Lung microvascular endothelial cell (primary cell): ENCODE measurements at places on chromosomes 7 and 10.
A peak's percentile ranks its signal among the peaks of the same experiment; 100 is the strongest.

DNA sequence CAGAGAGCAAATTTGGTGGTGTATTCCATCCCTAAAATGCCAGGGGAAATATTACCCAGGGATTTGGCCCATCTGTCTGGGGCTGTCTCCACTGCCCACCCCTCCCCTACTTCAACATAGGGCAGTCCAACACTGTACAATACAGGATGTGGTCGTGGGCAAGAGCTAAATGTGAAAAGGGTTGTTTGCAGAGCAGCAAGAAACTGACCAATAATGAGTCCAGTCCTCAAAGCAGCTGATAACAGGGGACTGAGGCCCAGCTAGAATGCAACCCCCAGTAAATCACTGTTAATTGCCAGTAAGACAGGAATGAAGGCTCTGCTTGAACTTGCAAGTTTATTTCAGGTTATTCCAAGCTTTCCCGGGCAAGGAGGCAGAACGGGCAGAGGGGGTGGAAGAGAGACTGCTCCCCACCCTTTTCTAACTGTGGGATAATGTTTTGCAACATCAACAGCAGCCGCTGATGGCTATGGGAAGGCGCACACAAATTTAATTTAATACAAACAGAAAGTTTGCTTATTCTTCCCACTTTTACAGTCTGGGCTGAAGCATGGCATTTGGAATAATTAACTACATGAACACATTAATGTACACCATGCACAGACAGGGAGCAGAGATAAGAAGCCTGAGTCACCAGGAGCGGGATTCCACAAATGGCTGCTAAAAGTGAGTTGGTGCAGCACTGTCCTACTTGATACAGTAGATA, 36.8 kb downstream of the AFAP1L2 start:
- no peak for DNase-seq

DNA sequence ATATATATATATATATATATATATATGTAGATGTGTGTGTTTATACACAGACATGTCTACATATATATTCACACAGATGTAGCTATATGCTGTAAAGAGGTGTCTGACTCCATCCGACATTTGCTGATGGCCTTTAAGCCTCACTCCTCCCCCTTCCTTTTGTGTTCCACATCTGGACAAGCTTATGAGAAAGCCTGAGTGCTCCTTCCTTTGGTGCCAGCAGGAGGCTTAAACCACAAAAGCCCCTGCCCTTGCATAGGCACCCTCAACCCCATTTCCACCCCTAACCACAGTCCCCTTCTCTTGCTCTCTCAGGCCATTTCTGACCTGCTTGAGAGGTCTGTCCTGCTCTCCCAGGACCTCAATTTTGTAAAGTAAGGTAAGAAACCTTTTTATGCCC, 98.7 kb downstream of the SVOPL start:
- no peak for DNase-seq

GRCh38 chr7:99380823-99381663, 6.5 kb downstream of the ARPC1B start:
- DNase-seq = peak; percentile 41

DNA sequence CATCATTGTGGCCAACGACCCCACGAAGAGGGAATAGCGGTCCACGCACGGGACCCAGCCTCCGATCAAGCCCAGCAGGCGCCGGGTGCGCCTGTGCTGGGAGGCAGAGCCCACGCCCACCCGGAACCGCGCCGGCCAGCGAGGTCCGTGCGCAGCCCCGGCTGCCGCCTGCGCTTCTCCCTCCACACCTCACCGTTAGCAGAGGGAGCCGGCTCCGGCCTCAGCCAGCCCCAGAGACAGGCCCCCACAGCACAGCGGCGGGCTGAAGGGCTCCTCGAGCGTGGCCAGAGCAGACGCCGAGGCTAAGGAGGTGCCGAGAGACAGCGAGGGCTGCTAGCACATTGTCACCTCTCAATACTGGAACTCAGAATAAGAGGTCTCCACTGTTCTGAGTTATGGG, 3.6 kb downstream of the ITPRID1 start:
- DNase-seq = no peak

- no peak for DNase-seq
Measured at GRCh38 chr10:26503911-26504310, 65.8 kb downstream of the APBB1IP start.

DNA sequence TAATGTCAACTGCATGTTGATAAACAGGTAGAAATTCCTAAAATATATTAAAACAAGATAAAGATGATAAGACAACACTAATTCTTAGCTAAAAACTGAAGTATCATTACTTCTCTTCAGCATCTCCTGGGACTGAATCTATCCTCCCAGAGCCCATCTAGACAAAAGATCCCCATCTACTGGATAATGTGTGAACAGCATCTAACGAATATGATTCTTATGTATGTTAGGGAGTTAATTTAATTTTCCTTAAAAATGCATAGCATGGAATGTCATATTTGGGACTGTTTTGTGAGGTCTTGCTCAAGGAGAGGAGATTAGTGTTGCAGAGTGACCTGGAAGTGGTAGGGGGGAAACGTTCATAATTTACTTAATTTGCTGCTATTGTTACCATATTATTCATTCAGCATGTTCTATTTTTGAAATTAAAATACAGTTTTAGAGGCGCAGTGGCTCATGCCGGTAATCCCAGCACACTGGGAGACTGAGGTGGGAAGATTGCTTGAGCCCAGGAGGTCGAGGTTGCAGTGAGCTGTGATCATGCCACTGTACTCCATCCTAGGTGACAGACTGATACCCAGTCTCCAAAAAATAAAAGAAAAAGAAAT, 305.1 kb upstream of the CSTF2T start:
- peak; percentile 59 for DNase-seq

GRCh38 chr10:90847436-90847835, 10.4 kb downstream of the HTR7 start:
- DNase-seq = peak; percentile 23

DNA sequence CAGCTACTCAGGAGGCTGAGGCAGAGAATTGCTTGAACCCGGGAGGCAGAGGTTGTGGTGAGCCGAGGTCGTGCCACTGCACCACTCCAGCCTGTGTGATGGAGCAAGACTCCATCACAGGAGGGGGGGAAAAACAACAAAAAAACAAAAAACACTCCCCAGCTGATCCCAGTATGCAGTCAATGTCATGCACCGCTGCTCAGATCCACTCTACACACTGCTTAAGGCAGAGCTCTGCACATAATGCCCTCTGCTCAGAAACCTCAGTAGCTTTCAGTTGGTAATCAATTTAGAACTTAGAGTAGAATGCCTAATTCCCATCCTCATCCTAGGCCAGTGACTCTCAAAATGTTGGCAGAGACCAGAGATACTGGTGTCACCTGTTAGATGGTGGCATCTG, 43.9 kb downstream of the PDSS1 start:
- DNase-seq = no peak

GRCh38 chr10:42933448-42934340, 143.2 kb upstream of the RET start:
- DNase-seq = peak; percentile 40

- no peak for DNase-seq
Measured at GRCh38 chr7:26925768-26926167, 61.4 kb upstream of the SKAP2 start.

DNA sequence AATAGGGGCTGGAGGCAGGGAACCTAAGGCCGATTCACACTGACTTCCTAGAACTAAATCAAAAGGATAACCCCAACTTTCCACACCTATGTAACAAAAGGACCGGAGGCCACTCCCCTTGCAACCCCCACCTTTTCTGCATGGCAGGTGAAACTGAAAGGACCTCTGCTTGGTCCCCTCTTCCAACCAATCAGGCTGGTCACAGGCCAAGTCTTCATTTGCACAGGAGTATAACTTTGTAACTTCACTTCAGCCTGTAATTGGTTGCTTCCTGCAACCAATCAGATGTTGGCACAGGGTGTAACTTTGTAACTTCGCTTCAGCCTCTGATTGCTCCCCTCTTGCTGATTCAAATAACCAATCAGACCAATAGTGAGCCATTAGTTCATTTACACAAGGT, 190.0 kb downstream of the FAM107B start:
- no peak for DNase-seq

GRCh38 chr10:33871061-33871956, 536.8 kb upstream of the NRP1 start:
- no peak for DNase-seq

DNA sequence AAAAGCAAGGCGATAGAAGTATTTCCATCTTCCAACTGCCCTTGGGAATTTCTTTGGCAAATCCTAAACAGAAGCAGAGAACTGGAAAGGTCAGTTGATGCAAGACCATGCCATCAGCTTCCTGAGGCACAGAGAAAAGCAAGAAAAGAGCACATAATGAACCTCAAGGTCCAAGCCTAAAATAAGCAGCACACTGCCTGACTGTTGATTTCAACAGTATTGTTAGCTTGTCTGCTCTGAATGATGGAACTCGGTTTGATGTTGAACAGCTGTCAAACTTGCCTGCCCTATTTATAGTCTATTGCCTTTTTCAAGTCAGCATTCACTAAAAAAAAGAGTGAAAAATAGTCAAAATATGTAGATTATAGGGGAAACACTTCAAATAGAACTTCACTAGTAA, 1192.0 kb upstream of the PHF14 start:
- DNase-seq = no peak

DNA sequence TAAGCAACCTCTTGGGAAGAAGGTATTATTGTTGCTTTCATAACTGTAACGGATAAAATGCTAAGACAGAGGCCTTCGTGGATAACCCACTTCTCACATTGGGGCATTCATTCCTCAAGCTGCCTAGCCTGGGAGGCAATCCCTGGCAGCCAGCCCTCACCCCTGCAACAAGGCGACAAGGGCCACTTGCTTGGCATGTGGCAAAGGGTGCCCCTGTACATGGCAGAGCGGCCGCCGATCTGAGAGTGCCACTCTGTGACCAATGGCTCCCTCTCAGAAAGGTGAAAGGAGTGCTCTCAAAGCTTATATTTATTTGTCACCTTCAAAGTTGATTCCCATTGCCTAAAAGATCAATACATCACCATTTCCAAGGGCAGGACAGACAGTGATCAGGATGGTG, 31.9 kb downstream of the EBF3 start:
- no peak for DNase-seq

- DNase-seq = no peak
Measured at GRCh38 chr10:50917486-50917885, 32.1 kb upstream of the A1CF start.

GRCh38 chr10:36469585-36469984, 655.8 kb upstream of the ANKRD30A start:
- peak; percentile 69 for DNase-seq

- DNase-seq = no peak
Measured at GRCh38 chr7:6057316-6058129, 26.3 kb downstream of the ANKRD61 start.

DNA sequence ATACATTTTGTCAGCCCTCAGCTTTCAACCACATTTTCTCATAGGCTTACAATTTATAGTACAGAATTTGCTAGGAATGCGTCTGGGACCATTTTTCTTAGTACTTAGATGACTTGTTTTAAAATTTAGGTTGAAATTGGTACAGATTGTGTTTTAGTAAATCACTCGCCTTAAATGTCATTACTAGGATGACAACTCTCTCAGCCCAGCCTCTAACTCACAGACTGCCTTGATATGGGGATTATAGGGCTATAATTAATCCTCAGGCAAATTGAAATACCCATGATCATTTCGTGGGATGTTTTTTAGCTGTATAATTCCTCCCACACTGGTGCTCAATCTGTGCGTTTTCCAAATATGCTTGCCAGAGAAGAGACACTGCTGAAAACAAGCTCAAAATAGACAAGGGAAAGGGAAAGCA, 299.7 kb upstream of the AKR1E2 start:
- DNase-seq = no peak

GRCh38 chr7:68678196-68678595, 920.1 kb upstream of the AUTS2 start:
- no peak for DNase-seq

DNA sequence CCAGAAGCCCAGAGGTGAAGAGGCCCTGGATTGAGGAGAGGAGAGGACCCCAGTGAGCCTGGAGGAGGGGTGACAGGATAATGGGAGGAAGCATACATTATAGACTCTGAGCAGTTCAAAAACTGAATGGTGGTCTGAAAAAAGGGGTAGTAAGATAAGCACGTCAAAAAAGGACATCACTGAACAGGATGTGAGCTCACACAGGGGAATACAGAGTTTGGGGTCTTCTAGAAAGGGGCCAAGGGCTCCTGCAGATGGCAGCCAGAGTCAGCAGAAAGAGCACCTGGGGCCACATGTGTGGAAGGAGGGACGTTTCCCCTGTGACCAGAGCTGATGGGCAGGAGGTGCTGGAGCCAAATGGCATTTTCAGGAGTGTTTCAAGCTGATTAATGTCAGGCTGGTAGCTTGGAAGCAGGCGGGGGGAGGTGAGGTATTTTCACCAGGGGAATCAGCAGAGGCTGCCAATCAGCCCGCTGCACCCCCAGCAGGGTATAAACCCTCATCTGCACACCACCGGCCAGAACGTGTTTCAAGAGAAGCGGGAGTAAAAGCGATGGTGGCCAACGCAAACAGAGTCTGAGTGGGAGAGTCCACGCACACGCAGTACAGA, 85.8 kb downstream of the TNS3 start:
- DNase-seq = no peak

GRCh38 chr7:44797329-44798258, 1.1 kb downstream of the PPIA start:
- DNase-seq = peak; percentile 91

DNA sequence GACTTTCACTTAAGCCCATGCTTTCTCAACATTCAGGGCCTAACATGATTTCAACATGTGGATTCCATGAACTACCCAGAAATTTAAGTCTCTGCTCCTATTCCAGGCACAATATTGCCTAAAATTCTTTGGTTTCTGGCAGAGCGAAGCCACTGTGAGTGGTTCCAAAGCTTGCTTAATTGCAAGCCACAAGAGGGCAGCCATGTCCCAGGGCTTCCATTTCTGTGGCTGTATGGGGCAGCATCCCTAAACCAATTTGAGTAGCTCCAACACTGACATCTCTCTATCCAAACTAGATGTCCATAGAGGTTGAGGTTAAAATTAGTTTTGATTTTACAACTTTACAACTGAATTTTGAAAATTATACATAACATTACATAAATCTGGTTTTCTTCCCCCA, 56.3 kb upstream of the MDFIC start:
- DNase-seq = peak; percentile 74

DNA sequence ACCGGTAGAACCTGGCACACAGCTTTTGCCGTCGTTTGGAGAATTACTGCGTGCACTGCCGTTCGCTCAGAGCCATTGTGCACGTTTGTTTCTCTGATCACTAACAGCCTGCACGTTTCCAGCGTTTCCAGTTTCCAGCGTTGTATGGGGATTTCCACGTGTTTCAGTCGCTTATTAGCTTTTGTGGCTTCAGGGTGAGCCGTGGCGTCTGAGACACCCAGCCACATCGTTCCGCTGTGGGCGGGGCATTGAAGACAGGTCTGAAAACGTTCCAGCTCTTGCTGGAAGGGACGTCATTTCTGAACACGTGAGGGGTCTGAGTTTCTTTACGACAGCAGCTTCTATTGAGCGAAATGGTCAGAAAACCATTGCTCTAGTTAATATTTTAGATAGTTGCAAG, 164.8 kb downstream of the DNAJB6 start:
- no peak for DNase-seq

- DNase-seq = no peak
Measured at GRCh38 chr10:106973716-106974115, 190.8 kb downstream of the SORCS1 start.

GRCh38 chr10:12561307-12561706, 212.0 kb downstream of the CAMK1D start:
- no peak for DNase-seq
